Heart right ventricle (tissue), 16 donors: ENCODE measurements at places on chromosomes 13 and 19.
A peak's percentile ranks its signal among the peaks of the same experiment; 100 is the strongest.

- DNase-seq: no peak
Observed at GRCh38 chr13:29165840-29166239, 345.7 kb downstream of the MTUS2 start.

DNA sequence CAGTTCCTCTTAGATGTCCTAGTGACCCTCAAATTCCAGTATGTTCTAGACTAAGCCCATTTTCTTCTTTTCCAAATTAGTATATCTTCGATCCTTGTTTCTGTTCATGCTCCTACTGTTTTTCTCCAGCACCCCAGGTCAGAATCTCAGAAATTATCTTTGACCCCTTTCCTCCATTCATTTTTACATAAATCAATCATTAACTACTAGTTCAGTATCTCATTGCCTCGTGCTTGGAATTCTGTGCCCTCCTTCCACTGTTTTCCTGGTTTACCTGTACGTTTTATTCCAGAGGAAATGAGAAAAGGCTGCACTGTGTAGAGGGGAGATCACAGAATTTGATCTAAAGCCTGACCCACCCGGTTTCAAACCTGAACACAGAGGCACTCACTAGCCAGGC lies 107.9 kb downstream of the LRCH1 start:
- no peak for DNase-seq

DNA sequence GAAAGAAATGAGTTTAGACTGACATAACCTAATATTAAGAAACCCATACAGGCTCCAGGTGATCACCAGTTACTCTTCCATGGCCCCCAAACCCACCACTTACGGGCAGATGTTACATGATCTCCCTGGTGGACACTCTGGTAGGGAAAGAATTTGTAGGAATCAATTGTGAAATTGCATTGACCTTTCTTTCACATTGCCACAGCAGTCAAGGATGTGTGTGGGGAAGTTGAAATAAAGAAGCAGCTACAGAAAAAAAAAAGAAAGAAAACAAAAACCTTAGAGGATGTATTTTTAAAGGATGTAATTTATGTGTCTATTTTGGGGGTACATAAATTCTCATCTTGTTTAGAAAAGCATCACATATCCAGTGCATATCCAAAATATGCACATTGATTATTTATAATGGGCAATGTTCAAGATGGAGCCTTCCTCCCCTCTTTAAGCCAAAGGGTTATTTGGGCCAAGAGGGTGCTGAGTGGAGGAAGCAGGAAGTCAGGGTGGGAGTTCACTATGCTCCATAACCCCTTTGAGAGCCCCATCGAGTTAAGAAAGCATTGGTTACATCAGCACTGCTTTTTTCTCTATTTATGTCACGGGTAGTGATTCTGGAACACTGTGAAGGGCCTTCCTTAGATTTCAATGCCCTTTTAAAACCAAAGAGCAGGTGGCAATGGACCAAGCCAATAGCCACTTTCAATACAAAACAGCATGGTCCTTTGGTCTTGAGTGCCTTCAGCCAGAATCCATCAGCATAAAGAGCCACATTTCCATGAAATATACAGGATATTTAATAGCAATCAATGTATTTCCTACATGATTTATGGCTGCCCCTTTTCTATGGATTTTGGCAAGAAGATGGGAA lies 169.6 kb downstream of the LACC1 start:
- no peak for DNase-seq

GRCh38 chr13:91014696-91015095 lies 332.8 kb upstream of the MIR17HG start:
- no peak for DNase-seq

GRCh38 chr13:78054157-78054556 lies 135.5 kb upstream of the EDNRB start:
- DNase-seq: no peak

DNA sequence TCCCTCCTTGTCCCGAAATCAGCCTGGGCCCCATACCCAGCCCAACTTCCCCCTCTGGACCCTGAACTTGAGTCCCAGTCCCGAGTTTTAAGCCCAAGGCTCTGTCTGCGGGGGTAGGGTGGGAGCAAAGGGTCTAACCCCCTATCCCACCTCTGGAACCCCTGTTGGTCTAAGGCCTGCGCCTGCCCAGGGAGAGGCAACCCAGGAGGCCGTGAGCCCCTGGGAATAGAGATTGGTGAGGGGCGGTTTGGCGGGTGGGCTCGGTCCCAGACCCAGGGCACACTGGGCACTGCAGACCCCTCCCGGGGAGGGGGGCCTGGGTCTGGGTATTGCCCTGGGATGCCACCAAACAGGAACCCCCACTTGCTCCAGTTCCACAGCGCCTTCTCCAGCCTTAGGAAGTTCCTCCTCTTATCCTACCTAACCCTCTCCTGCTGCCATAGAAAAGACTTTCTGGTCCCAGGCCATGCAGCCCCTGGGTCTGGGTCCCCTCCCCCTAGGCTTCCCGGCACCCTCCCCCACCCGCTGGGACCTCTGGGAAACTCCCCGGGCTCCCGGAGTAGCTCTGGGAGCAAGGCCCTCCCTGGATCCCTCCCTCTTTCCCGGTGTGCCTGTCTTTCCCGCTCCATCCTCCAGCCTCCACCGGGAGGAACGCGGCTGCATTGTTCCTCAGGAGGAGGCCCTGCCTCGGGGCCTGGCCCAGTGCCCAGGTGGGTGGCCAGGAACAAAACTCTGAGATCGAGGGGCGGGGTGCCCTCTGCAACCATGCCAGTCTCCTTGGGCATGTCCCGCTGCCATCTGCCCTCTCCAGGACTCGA lies 33.6 kb upstream of the NANOS3 start:
- peak; percentile 72 for DNase-seq
